ENCODE measurements at places on chromosomes 16 and 17.

DNA sequence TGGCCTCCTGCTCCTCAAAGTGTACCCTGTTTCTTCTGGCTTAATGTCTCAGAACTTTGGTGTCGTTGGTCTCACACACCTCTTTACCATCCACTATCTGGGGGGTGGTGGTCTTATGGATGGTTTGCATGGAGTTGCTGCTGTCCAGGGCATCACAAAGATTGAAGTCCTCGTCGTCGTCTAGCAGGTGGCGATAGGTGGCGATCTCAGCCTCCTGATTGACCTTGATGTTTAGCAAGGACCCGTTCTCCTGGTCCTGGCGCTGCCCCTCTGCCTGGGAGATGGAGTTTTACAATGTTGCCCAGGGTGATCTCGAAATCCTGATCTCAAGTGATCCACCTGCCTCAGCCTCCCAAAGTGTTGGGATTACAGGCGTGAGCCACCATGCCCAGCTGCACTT, 31.1 kb upstream of the HELZ start:
- no peaks in the 10 kb centered on the region for H3K36me3 ChIP-seq
- no peaks in the 10 kb centered on the region for H3K27me3 ChIP-seq
- DNase-seq: no peak
- no peak overlapping the region for H3K27ac ChIP-seq
- H3K4me3 ChIP-seq: no peak overlapping the region

GRCh38 chr16:52611817-52612673, 65.1 kb upstream of the TOX3 start:
- no peaks in the 10 kb centered on the region for H3K36me3 ChIP-seq
- H3K27me3 ChIP-seq: no peaks in the 10 kb centered on the region
- H3K27ac ChIP-seq: no peak overlapping the region
- DNase-seq: no peak
- no peak overlapping the region for H3K4me3 ChIP-seq
- no peaks in the 10 kb centered on the region for H3K4me1 ChIP-seq

GRCh38 chr17:8639709-8640108, 9.2 kb upstream of the MYH10 start:
- no peak overlapping the region for H3K27ac ChIP-seq
- no peaks in the 10 kb centered on the region for H3K27me3 ChIP-seq
- no peak for DNase-seq
- H3K4me1 ChIP-seq: no peaks in the 10 kb centered on the region

DNA sequence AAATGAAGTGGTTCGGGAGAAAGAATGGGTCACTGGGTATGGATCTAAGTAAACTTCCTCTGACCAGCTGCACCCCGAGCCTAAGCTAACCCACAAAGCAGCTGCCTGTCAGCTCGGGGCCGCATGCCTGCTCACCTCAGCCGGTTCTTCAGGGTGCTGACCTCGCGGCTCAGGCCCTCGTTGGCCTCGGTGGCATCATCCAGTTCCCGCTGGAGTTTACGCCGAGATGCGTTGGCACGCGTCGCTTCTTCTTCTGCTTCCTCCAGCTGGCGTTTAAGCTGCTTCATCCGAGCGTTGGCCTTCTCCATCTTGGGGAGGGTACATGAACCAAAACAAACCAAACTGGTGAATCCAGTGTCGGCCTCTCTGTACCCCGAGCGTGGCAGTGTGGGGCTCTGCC, 41.1 kb downstream of the NDEL1 start:
- no peak overlapping the region for H3K27ac ChIP-seq
- H3K4me3 ChIP-seq: no peak overlapping the region
- H3K4me1 ChIP-seq: no peaks in the 10 kb centered on the region
- no peak for DNase-seq
- no peaks in the 10 kb centered on the region for H3K36me3 ChIP-seq

- H3K4me3 ChIP-seq: no peak overlapping the region
- no peaks in the 10 kb centered on the region for H3K4me1 ChIP-seq
- H3K27me3 ChIP-seq: no peaks in the 10 kb centered on the region
- no peaks in the 10 kb centered on the region for H3K36me3 ChIP-seq
- no peak overlapping the region for H3K27ac ChIP-seq
These were observed 27.4 kb upstream of the KDM6B start for GRCh38 chr17:7806587-7806986.

GRCh38 chr17:48294020-48294805, 135.8 kb downstream of the SKAP1 start:
- no peaks in the 10 kb centered on the region for H3K36me3 ChIP-seq
- no peak overlapping the region for H3K27ac ChIP-seq
- H3K4me1 ChIP-seq: no peaks in the 10 kb centered on the region
- no peaks in the 10 kb centered on the region for H3K27me3 ChIP-seq
- H3K4me3 ChIP-seq: no peak overlapping the region

DNA sequence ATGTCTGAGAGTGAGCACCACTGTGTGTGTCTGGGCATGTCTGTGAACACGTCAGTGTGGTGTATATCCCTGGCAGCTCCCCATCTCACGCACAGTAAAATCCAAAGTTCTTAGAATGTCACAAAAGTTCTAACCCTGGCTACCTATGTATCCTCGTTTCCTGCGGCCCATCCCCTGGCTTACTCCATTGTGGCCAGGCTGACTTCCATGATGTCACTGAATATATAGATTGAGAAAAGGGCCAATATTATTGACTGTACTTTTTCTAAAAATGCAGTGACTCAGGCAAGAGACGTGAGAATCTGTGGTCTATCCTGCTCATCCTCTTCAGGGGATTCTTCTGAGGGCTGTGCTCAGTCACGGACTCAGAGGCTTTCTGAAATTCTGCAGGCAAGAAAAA, 963 bp upstream of the METTL22 start:
- H3K4me3 ChIP-seq: no peak overlapping the region
- DNase-seq: no peak

DNA sequence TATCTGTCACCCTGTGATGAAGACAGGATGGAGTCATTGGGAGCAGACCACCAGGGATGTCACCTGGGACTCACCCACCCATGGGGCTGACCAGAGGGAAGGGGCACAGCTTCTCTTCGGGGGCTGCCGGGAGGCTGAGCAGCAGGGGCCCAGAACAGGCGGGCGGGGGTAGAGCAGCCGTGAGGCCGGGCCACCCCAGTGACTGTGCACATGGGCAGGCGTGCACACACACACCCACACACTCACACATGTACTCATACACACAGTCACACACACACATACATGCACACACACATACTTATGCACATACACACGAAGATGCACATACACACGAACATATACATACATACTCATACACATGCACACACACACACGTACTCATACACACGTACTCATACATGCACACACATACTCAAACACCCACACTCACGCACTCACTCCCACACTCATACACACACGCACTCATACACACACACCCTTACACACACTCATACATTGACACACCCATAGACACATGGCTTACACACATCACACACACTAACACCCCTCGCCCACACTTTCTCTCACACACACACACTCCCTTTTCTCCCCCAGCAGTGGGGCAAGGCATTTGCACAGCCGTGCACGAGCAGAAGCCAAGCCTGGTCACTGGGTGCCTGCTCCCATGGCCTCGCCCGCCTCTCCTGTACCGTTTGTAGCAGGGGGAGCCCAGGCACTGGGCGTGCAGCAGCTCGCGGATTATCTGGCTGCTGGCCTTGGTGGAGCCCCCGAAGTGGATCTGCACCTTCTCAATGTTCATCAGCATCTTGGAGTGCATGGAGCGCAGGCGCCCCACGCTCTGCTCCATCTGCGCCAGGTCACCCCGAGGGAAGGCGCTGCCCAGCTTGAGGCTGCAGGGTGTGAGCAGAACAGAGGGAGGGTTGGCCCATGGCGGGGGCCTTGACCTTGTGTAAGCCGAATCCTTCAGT, 12.4 kb downstream of the UBALD2 start:
- H3K4me3 ChIP-seq: no peak overlapping the region
- no peaks in the 10 kb centered on the region for H3K36me3 ChIP-seq
- H3K27me3 ChIP-seq: no peaks in the 10 kb centered on the region

GRCh38 chr16:28904363-28904762, 20.7 kb downstream of the RABEP2 start:
- H3K4me3 ChIP-seq: no peak overlapping the region
- H3K27me3 ChIP-seq: no peaks in the 10 kb centered on the region
- H3K27ac ChIP-seq: no peak overlapping the region
